Umbilical cord (tissue), 2 donors: ENCODE measurements at places on chromosomes 4 and X. TPM values are rescaled to one million over a fixed set of nuclear protein-coding genes. Genes with fewer than 3 reads are reported as not detected.

TMSB15A gene
- 25.8 TPM for total RNA-seq

ARHGAP24 gene
- total RNA-seq, result 124 TPM

TLR3 gene
- total RNA-seq, result 5.1 TPM

GUCY1B1 gene
- 53.9 TPM for total RNA-seq

LEF1 gene
- total RNA-seq, result 15.9 TPM

KDM6A gene
- total RNA-seq, result 24.3 TPM

GLRB gene
- total RNA-seq, result 9.1 TPM

KIAA1210 gene
- total RNA-seq, result 0.24 TPM

RADX gene
- total RNA-seq, result 6.7 TPM

PRR32 gene
- 0.48 TPM for total RNA-seq

SPANXN4 gene
- total RNA-seq, result not detected

CBLL2 gene
- 3.9 TPM for total RNA-seq

UCP1 gene
- total RNA-seq, result 1.2 TPM

CNGA1 gene
- 6.7 TPM for total RNA-seq

GABRE gene
- total RNA-seq, result 94.1 TPM

MTMR8 gene
- 2.6 TPM for total RNA-seq

SCRG1 gene
- 15.2 TPM for total RNA-seq

GNRHR gene
- 4.6 TPM for total RNA-seq

SMPX gene
- 0.72 TPM for total RNA-seq
